Adrenal gland (tissue), 19 donors: ENCODE measurements at places on chromosomes 5 and 9. TPM values are rescaled to one million over a fixed set of nuclear protein-coding genes. Genes with fewer than 3 reads are reported as not detected.

IFNB1 gene
- not detected for total RNA-seq

GABRA6 gene
- not detected for total RNA-seq

DNA sequence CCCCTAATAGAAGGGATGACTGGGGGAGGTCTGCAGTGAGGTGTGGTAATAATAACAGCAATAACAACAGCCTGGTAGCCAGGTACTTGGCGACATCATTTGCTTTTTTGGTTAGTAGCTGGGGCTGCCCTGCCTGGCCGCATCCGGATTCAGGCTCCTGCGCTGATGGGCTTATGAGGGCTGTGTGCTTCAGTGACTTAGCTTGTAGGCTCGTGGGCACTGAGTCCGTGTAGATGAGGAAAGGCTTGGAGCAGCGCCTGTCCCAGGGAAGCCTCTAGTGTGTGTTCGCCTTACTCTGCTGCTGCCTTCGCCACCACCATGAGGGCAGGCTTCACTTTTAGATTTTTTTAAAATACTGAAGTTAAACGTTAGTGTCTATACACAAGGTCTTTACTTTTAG lies 4.5 kb downstream of the NDUFS6 start:
- no peaks in the 10 kb centered on the region for H3K27me3 ChIP-seq
- no peaks in the 10 kb centered on the region for H3K36me3 ChIP-seq
- peaks cover 3% of the 10 kb centered on the region for H3K4me1 ChIP-seq
- no peak overlapping the region for H3K4me3 ChIP-seq
- no peak for DNase-seq
- no peak overlapping the region for H3K27ac ChIP-seq

DNA sequence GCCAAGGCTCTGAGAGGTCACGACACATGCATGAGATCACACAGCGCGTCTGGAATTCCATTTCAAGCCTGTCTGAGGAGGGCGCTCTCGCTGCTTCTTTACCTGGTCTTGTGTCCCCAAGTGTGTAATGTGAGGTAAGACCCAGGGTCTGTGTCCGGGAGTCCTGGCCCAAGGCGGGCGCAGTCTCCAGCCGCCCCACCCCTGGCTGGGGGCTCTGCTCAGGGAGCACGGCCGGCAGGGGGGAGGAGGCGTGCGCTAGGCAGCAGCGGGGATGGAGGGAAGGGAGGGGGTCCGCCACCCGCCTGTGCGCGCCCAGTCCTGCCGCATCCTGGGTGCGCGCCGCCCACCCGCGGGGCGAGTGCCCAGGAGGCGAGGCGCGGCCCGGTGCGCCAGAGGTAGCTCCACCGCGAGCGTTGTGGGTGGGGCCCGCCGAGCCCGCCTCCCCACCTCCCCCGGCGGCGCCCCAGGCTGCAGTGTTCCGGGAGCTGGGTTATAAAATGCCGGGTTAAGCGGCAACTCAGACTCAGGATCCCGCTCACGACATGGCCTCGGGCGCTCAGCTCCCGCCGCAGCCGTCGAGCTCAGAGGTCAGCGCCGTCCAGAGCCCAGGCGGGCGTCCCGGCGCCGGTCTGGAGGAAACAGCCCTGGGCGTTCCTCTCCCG lies at the start of gene CCNI2:
Gene CCNI2, plus strand, starts transcription at position 473 of the 662 bp plus-strand sequence. Its CDS starts 70 bp downstream, at position 543.
- H3K27me3 ChIP-seq: peaks cover 21% of the 10 kb centered on the region
- no peaks in the 10 kb centered on the region for H3K36me3 ChIP-seq
- H3K4me1 ChIP-seq: peaks cover 4% of the 10 kb centered on the region
- no peak within 1 kb of the TSS for H3K27ac ChIP-seq
- no peak within 1 kb of the TSS for H3K4me3 ChIP-seq

GRCh38 chr9:75000835-75001234 lies 27.3 kb downstream of the CARNMT1 start:
- no peak overlapping the region for H3K27ac ChIP-seq
- DNase-seq: no peak
- H3K36me3 ChIP-seq: no peaks in the 10 kb centered on the region
- H3K4me3 ChIP-seq: no peak overlapping the region
- no peaks in the 10 kb centered on the region for H3K27me3 ChIP-seq

DNA sequence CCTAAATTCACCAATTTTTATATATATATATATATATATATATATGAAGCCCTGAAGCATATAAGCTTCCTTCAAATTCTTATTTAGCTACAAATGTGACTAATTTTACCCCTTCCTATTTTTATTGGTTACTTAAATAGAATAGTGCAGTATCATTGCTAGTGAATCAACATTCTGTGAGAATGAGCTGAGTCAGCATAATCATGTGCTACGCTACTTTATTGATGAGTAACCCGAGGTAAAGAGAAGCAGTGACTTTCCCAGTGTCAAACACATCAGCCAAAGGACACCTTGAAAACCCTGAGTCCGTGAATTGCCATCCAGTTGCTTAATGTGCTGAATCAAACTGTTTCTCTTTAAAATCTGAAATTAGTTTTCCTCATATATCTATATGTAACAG lies 546.2 kb downstream of the DMRTA1 start:
- H3K36me3 ChIP-seq: no peaks in the 10 kb centered on the region
- no peaks in the 10 kb centered on the region for H3K27me3 ChIP-seq
- H3K27ac ChIP-seq: no peak overlapping the region
- H3K4me1 ChIP-seq: no peaks in the 10 kb centered on the region

GRCh38 chr5:76099286-76099702 lies 16.1 kb downstream of the SV2C start:
- H3K4me3 ChIP-seq: no peak overlapping the region
- no peak for DNase-seq
- H3K27ac ChIP-seq: no peak overlapping the region
- no peaks in the 10 kb centered on the region for H3K36me3 ChIP-seq
- no peaks in the 10 kb centered on the region for H3K27me3 ChIP-seq
